ENCODE measurements at places on chromosomes 2 and 18.

- DNase-seq = no peak
Measured at GRCh38 chr18:2244641-2245040, 326.7 kb downstream of the METTL4 start.

DNA sequence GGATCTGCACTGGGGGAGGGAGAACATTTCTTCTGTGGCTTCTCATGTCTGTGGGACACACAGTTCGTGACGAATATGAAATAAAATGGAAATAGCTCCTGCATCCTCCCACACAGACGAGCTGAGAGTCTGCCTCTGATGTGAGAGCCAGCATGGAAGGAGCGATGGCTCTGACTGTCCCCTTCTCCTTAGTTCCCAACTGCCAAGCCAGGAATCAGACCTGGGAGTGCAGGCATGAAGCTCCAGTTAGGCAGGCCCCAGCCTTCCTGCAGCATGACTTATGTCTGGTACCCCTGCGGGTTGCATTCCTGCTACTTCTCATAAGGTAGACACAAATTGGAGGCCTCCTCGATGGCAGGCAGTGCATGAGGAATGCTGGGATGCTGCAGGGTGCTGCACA is 56.2 kb downstream of the PRKCE start:
- DNase-seq = no peak

- DNase-seq = no peak
Measured at GRCh38 chr2:183991968-183992367, 606.4 kb upstream of the ZNF804A start.

- no peak for DNase-seq
Measured at GRCh38 chr2:72988726-72989273, 71.5 kb downstream of the EMX1 start.

Measured in gastrocnemius medialis (tissue), 4 donors.